AG10803 (cell line): ENCODE measurements at places on chromosomes 6 and 20.

- DNase-seq = peak; percentile 80
Observed at GRCh38 chr6:73394577-73395354, at the start of gene DDX43. DDX43 (plus strand) TSS chr6:73394828; CDS start chr6:73394906, 78 bp downstream.

GRCh38 chr6:16713597-16713996 lies 47.7 kb downstream of the ATXN1 start:
- no peak for DNase-seq

- no peak for DNase-seq
Observed at GRCh38 chr6:6866656-6867403, 240.9 kb upstream of the RREB1 start.

- no peak for DNase-seq
Observed at GRCh38 chr20:52760791-52761190, 211.4 kb upstream of the TSHZ2 start.

DNA sequence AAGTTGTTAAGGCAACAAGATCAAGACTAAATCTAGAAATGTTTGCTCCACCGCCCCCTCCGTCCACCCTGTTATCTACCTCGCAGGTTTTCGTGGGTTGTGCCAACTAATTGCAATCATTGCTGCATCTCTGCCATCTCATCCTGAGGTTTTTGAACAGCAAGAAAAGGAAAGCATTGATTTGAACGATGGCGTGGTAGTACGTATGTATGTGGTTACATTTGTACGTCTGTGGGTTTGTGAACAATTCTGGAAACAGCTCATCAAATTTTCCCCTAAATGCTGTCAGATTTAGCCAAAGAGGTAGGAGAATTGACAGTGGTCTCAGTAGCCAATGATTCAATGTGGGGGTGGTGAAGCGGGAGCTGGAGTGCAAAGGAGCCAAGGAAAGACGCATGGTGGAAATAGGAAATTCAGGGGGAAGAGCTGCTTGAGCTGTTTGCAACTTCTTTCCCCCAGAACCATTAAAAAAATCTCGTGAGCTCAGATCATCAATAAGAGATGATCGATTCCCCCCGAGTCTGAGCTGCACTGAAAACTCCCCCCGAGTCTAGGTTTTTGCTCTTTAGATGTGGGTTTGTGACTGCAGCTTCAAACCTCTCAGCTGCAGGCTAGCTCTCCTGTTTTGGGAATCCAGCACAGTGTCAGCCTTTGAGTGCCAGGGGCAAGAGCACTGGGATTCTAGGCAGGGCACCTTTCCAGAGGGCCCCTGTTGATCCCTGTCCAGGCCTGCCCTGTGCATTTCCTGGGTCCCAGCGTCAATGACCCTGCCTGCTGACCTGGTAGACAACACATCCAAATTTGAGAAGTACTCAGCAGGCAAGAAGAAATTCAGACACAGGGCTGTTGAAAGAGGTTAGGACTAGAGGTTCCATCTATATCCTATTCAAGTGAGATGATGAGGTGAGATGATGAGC lies 72.6 kb upstream of the LY86 start:
- no peak for DNase-seq

DNA sequence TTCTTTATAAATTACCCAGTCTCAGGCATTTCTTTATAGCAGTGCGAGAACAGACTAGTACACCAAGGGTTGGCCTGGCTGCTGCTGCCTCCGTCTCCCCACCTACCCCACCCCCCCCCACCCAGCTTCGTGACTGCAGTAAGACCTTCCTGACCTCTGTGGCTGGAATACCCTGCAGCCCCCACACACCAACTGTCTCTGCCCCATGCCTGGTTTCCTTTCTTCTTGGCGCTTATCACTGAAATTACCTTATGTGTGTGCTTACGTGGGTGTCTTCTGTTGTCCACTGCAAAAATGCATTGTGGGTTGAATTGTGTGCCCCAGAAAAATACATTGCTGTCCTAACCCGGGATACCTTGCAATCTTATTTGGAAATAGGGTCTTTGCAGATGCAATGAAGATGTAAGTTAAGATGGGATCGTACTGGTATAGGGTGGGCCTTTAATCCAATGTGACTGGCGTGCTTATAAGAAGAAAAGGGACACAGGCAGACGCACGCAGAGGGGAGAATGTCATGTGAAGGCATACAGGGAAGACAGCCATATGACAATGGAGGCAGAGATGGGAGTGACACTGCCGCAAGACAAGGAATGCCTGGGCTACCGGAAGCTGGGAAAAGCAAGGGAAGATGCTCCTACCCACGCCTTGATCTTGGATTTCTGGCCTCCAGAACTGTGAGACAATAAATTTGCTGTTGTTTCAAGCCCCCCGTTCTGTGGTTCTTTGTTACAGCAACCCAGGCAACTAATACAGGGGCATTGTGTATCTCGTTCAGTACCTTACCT lies 15.4 kb downstream of the SYNJ2 start:
- no peak for DNase-seq

DNA sequence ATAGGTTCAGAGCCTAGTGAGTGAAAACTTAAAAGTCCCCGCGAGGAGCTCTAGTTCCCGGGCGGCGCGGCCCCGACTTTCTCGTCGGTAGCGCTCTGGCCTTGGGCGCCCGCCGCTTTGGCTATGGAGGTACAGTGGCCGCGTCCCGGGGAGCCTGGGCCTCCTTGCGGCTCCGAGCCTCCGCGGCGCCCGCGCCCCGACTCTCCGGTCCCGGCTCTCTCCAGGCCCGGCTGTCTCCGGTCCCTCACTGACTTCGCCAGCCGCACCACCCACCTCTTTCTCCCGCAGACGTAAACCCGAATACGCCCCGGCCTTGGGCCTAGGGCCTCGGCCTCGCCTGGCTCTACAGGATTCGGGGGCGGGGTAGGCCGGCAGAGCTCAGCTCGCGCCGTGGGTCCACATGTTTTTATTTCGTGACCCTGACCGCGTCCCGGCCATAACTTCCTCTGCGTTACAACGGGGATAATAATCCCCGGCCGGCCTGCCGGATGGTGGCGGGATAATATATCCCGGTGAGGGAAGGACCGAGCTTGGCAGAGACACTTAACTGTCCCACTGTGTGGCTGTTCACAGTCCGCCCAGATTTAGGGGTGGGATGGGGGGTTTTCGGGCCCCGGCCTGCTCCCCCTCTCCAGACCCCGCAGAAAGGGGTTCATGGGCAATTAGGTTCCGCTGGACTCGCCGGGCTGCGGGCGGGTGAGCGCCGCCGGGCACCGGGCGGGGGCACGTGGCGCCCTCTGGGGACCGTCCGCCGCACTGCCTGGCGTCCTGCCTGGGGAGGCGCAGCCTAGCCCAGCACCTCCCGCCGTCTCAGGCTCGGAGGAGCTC lies 10.0 kb upstream of the TBX18 start:
- DNase-seq = peak; percentile 54

DNA sequence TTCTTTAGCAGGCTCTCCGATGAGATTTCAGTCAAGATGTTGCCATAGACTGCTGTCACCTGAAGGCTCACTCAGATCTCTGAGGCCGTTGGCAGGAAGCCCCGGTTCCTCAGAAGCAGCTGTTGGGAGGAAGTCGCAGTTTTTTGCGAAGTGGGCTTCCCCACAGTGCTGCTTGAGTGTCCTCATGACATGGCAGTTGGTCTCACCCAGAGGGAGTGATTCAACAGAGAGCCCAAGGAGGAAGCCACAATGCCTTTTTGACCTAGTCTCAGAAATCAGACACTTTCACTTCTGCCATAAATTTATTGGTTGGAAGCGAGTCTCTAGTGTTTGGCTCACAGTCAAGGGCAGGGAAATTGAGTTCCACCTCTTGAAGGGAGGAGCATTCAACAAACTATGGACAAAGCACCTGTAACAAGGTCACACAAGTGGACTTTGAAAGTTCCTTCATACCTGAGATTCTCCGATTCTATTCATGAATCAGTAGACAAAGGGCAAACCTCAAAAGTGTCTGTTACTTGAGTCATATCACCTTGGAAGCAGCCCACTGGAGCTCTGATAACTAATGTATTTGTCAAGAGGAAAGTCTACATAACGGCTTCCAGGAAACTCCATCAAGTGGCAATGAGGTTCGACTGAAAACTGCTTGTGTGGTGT lies 208.3 kb downstream of the TASP1 start:
- DNase-seq = no peak

GRCh38 chr20:43537921-43538877 lies 20.6 kb upstream of the SGK2 start:
- peak; percentile 64 for DNase-seq

DNA sequence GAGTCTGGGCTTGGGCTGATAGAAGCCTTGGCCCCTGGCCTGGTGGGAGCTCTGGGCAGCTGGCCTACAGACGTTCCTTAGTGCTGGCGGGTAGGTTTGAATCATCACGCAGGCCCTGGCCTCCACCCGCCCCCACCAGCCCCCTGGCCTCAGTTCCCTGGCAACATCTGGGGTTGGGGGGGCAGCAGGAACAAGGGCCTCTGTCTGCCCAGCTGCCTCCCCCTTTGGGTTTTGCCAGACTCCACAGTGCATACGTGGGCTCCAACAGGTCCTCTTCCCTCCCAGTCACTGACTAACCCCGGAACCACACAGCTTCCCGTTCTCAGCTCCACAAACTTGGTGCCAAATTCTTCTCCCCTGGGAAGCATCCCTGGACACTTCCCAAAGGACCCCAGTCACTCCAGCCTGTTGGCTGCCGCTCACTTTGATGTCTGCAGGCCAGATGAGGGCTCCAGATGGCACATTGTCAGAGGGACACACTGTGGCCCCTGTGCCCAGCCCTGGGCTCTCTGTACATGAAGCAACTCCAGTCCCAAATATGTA lies 957 bp upstream of the VEGFA start:
- DNase-seq = peak; percentile 99

GRCh38 chr6:3808759-3809514 lies 40.2 kb upstream of the FAM50B start:
- DNase-seq = peak; percentile 96

DNA sequence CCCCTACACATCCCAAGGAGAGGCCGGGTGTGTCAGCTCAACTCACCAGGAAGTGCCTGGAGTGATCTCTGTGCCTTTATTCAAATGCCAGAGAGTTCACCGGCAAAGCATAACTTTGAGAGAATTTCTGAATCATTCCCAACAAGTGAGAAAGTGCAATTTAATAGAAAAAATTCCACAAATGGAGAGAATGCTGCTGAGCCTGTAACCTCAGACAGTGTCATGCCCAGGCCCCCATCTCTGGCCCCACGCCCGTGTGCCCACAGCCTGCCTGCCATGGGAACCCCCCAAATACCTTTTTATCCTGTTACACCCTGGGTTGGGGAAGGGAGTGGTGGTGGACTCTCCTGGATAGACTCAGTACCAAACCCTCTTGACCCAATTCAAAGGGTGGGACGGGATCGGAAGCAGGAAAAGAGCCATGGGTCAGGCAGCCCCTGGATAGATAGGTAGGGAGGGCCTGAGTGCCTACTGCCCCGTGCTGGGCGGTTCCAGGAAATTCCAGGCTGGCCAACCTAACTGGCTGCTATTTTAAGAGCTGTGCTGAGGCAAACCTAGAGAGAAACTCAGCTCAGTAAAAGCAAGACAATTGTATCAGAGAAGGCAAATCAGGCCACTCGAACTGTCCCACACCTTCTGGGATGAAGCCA lies 179.0 kb upstream of the FOXA2 start:
- peak; percentile 18 for DNase-seq

DNA sequence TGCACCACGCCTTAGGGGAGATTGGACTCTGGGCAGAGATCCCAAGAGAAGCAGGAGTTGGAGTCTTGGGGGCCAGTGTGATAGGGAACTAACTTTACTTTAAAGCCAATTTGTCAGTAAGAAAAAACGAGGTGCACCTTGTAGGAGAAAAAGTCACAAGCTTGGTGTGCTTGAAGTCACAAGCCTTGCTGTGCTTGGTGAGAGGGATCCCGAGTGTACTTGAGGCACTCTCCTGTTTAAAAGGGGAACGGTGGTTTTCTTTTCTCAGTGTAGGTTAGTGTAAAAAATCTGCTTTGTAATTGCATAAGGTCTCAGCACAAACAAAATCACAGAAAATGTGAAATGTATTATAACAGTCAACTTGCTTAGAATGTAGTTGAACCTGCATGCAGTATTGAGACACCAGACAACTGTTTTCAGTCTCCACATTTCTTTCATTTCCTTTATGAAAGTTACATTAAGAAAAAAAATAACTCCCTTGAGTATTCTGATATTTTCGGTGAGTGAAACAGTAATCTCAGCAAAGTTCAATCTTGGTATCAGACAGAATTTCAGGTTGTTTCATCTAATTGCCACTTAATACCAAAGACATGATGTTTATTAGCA lies 111.1 kb upstream of the DUSP22 start:
- DNase-seq = no peak

GRCh38 chr6:85192596-85192995 lies 257.3 kb upstream of the NT5E start:
- no peak for DNase-seq

DNA sequence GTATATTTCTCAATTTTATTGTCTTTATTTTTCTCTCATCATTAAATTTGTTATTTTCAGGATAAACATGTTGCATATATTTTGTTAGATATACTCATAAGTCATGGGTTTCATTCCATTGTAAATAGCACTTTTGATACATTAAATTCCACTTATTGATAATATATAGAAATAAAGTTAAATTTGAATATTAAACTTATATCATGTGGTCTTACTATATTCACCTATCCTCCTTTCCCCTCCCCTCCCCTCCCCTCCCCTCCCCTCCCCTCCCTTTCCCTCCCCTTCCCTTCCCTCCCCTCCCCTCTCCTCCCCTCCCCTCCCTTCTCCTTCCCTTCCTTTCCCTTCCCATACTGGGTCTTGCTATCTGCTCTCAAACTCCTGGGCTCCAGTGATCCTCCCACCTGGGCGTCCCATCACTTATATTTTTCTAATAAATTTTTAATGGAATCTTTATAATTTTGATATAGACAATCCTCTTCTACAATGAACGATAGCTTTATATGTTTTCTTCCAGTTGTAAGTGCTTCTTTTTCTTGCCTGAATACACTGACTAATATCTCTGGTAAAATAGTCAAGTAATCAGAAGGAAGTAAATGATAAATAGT lies 692.4 kb downstream of the C6orf118 start:
- DNase-seq = no peak

- DNase-seq = no peak
Observed at GRCh38 chr6:170266061-170266825, 24.6 kb downstream of the DLL1 start.

GRCh38 chr20:33740189-33740588 lies 8.4 kb downstream of the ZNF341 start:
- no peak for DNase-seq

- peak; percentile 29 for DNase-seq
Observed at GRCh38 chr6:121305957-121306607, 28.2 kb downstream of the TBC1D32 start.

DNA sequence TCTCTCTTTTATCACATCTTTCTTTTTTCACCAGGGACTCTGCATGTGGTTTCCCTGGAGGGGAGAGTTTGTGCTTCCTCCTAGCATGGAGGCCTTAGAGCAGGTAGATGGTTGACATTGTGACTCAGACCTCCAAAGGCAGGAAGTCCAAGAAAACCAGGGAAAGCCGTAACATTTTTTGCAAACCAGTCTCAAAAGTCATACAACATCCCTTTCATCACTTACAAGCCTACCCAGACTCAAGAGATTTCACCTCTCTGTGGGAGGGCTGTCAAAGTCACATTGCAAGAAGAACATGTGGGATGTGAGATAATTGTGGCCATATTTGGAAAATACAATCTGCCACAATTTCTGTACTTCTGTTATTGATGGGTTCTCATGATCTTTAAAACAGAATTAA lies 46.2 kb downstream of the SNRNP48 start:
- DNase-seq = no peak

- no peak for DNase-seq
Observed at GRCh38 chr6:105397987-105398386, 4.9 kb downstream of the PREP start.

- peak; percentile 37 for DNase-seq
Observed at GRCh38 chr6:20692023-20692422, 157.8 kb downstream of the CDKAL1 start.
